ENCODE measurements at places on chromosomes 2 and 18.
A peak's percentile ranks its signal among the peaks of the same experiment; 100 is the strongest.

- DNase-seq, result no peak
Observed at GRCh38 chr2:68907232-68907919, 36.2 kb upstream of the BMP10 start.

- DNase-seq, result no peak
Observed at GRCh38 chr2:110688594-110689091, 10.8 kb upstream of the BUB1 start.

DNA sequence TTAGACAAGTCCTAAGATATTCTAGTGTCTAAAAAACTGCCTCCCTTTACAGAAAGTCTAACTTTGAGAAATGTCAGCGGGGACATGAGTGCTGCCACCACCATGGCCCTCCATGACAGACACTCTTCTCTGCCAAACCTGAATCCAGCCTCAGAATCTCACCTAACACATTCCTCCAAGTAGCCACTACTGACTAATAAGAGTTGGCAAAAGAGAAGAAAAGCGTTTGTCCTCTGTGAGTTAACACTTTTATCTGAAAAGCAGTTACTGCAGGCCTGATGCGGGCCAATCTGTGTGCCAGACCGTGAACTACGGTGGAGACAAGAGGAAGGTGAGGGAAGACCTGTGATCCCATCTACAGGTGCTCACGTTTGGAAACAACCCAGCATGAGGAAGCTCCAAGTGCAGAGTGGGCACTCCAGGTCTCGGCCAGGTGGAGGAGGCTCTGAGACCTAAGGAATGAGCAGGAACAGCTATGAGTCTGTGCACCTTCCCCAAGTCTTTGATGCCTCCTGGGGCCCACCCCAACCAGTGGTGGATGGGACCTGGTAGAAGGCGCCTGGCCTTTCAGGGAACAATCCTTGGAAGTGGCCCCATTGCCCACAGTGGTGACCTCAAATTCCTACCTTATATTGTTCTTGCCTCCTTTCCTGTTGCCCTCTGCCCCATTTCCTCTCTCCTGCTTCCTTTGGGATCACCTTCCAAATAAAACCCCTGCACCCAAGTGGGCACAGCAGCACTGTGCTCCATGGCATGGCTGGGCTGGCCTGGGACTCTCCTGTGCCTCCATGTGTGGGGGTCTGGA is 91.6 kb downstream of the BIN1 start:
- DNase-seq, result no peak

DNA sequence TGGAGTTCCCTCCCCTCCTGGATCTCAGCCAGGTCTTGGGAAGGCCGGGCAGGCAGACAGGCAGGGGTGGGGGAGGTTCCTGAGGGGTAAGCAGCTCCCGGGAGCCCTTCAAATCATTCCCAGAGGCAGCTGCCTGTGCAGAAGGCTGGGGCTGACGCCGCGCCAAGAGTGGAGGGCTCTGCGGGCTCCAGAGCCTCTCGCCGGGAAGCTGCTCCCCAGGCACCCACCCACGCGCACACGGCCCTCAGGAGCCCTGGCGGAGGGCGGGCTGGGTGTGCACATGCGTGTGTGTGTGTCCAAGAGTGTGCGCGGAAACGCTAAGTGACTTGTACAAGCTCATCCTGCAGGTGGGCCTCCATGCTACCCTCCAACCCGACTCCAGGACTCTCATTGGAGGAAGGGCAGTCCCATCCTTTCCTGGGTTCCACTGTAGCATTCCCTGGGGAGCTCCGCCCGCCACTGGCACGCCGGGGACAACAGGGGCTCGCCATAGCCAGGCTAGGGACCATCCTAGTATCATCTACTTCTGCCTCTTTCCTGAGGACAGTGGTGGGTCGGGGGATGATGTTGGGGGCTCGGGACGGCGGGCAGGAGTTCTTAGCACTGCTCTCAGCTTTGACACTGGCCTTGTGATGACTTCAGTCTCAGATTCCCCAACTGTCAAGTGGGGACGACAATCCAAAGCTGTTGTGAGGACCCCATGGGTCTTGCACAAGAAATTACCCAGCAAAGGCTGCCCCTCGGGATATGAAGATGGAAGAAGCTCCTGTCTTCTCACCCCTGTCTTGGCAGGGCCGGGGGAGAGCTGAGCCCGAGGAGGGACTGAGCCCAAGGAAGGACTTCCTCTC is 50.3 kb downstream of the INHBB start:
- no peak for DNase-seq

DNA sequence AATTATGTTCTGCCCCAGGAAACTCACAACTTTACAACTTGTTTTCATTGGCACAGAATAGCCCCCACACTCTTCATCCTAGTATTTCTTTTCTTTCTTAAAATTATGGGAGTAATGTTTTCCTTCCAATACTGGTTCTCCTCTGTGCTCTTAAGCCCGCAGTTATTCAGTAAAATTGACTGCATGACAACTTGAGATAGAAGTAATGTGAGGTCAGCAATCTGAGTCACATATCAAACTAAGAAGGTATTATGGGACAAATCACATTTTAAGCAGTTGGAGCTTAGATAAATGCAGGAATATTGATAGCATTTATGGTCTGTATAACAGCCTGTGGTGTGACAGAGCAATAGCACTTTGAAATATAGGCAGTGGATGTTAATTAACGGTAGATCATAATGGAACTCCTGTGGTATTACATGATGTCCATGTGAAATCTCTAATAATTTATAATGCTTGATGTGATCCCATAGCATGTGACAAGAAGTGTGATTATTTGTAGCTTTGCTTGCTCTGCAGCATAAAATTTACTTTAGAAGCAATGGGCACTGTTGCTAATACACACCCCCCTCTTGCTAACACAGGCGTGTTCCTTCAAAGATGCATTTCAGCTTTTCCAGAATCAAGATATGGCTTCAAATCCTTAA is 351.4 kb upstream of the CDH20 start:
- DNase-seq, result no peak

DNA sequence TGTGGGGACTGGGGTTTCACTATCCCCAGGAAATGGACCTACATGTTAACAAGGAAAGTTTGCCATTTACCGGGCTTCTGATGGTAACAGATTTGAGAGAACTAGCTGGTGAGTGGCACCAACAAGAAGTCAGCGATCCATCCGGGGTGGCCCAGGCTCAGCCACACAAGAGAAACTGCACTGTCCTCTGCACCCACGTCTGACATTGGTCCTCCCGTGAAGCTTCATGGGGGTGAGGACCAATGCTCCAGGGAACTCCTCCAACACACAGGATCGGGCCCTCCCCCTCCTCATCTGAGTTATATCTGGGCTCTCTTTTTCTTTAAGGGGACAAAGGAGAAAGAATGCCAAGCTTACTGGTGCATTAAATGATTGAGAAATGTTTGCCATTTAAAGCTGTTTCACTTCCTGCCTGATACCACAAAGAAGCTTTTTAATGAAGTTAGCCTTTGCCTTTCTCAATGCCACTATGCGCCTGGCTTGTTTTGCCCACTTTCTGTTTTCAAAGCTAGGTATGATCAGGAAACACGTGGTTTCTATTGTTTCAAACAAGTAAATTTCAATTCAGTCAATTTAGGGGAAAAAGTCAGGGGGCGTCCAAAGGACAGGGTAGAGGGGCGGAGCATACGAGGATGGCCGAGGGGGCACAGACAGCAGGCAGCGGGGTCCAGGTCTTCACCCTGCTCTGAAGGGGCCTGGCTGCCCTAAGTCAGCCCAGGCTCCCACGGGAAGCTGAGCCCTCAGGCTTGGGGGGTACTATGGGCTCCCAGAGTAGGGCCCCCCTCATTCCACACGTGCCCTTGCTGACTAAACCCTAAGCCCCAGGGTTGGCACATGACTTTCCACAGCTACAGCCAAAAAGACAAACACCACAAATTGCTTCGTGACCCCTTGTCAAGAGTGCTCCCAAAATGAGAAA is 204.0 kb upstream of the ID2 start:
- DNase-seq, result peak; percentile 18

- DNase-seq, result no peak
Observed at GRCh38 chr2:240949791-240950705, 43.9 kb downstream of the CROCC2 start.

DNA sequence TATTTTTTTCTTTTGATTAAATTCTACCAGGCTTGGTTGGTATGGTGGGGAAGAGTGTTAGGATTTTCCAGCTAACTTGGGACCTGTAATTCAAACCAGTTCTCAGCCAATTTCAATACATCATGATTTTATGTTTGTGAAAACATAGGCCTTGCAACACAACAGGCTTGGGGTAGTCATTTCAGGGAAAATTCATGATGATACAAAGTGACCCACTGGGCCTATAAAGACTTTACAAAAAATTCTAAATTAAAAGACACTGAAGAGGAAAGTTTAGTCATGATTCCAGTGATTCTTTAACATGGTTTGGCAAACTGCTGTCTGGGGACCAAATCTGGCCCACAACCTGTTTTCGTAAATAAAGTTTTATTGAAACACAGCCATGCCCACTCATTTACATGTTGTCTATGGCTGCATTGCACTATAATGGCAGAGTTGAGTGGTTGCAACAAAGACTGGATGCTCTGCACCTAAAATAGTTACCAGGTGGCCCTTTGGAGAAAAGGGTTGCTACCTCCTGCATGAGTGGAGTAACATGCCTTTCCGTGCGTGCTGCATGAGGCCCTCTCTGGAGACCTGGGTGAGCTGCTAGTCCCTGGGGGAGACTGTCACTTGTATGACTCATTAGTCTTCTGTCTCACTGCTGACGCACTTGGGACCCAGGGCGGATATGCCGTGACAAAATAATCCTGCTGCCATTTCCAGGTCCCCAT is 73.6 kb downstream of the NPAS2 start:
- DNase-seq, result no peak

- no peak for DNase-seq
Observed at GRCh38 chr2:179726461-179727180, 134.8 kb downstream of the ZNF385B start.

GRCh38 chr2:152559008-152559407 is 158.3 kb downstream of the PRPF40A start:
- DNase-seq, result no peak

GRCh38 chr18:61155586-61155985 is 177.6 kb upstream of the CDH20 start:
- no peak for DNase-seq

- no peak for DNase-seq
Observed at GRCh38 chr2:7026742-7027141, 109.5 kb downstream of the RNF144A start.

DNA sequence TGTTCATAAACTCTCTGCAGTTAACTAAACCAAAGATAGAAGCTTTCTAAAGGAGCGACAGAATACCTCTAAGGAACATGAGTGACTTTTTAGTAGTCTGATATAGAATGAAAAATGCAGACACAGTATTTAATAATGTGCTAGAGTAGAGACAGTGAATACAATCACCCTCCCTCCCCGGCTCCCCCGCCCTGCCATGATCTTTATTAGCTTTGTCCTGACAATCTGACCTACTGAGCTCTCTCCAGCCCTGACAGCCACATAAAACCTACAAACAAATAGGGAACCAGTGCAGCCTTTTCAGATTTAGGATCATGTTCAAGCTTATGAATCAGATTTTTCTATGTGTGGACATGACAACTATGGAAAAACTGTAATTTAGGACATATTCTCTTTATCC is 777.6 kb upstream of the FANCL start:
- DNase-seq, result no peak

DNA sequence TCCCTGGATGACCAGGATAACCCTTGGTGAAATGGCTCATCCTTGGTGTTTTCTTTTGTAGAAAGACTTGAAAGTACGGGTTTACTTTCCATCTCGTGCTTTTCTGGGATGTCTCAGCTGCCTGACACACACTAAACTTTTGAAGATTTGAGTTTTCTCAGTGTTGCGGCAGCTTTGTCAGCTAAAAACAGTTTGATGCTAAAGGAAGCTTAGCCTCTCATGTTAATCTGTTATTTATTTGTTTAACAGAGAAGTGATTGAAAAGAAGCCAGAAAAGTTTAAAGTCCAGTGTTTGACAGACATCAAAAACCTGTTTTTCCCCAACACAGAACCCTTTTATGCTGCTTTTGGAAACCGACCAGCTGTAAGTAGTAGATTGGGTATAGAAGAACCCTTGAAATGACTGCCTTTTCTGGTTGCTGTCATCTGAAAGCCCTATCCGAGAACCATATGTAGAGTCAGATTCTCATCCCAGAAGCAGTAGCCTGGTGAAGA is 72.8 kb downstream of the LPIN1 start:
- DNase-seq, result no peak

- DNase-seq, result no peak
Observed at GRCh38 chr2:168495524-168495923, 39.5 kb downstream of the CERS6 start.

GRCh38 chr2:75565472-75566462 is 5.0 kb upstream of the EVA1A start:
- no peak for DNase-seq

- no peak for DNase-seq
Observed at GRCh38 chr18:66111018-66111417, 360.2 kb downstream of the CDH7 start.

DNA sequence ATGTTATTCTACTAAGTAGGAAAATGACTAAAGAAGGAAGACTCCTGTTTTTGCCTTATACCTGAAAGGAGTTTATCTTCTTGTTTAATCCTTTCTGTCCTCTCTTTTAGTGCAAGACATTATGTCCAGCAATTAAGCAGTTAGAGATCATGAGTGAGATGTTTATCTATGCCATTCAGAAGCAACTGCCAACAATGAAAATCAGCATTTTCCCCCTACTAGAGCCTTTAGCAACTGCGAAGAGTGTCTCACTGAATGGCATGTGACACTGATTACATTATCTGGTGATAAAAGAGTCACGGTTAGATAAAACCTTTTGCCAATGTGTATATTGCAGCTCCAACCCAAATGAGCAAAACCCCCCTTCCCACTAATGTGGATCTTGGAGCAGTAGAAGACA is 357.7 kb upstream of the SYT4 start:
- DNase-seq, result no peak

DNA sequence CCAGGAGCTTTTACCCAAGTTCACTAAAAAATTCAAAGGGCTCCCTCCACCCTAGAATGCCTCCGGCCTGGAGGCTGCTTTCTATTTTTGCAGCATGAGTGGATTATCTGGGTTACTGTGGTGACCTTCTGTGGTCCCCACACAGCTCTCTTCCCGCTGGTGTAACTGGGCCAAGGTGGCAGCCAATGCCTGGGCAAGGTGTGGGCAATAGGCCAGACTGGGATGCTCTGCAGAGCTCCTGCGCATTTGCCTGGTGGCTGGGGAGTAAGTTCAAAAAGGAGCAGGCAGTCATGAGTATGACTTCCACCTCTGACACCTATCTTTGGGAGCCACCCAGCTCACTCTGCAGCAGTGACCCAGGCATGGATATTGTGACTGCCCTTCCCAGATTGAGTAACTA is 130.5 kb upstream of the SPRED2 start:
- DNase-seq, result no peak

GRCh38 chr18:8513249-8513648 is 96.0 kb upstream of the RAB12 start:
- no peak for DNase-seq

DNA sequence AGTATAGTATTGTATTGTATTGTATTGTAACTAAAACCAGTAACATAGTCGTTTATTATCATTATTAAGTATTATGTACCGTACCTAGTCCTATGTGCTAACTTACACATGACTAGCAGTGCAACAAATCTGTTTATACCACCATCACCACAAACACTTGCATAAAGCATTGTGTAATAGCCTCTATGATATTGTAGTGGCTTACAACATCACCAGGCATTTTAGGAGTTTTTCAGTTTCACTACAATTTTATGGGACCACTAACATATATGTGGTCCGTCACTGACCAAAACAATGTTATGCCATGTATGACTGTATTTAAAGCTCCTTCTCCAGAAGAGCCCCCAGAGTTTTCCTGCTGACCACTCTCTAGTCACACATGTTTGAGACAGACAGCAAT is 306.2 kb downstream of the SETBP1 start:
- peak; percentile 48 for DNase-seq

GRCh38 chr2:53202063-53202462 is 565.5 kb upstream of the CHAC2 start:
- peak; percentile 91 for DNase-seq
